ENCODE measurements at places on chromosomes 4 and X.

DNA sequence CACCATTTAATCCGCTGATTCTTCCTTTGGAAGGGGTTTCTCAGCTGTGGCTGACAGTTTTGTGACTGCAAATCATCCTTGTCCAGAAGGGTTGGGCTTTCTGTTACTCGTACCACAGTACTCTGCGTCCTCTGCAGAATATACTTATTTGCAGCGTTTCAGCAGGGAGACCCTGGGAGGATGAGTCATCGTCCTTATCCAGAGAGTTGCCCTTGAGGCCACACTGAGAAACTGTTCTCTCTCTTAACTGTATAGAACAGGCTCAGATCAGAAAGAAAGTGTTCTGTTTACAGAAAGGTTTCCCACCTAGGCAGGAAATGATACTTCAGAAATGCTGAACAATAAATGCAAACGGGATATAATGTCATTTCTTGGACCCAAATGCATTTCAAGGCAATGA, 47.8 kb upstream of the DDX53 start:
- no peak for DNase-seq

GRCh38 chrX:154918060-154918483, 31.9 kb downstream of the F8A1 start:
- DNase-seq = peak; percentile 6

DNA sequence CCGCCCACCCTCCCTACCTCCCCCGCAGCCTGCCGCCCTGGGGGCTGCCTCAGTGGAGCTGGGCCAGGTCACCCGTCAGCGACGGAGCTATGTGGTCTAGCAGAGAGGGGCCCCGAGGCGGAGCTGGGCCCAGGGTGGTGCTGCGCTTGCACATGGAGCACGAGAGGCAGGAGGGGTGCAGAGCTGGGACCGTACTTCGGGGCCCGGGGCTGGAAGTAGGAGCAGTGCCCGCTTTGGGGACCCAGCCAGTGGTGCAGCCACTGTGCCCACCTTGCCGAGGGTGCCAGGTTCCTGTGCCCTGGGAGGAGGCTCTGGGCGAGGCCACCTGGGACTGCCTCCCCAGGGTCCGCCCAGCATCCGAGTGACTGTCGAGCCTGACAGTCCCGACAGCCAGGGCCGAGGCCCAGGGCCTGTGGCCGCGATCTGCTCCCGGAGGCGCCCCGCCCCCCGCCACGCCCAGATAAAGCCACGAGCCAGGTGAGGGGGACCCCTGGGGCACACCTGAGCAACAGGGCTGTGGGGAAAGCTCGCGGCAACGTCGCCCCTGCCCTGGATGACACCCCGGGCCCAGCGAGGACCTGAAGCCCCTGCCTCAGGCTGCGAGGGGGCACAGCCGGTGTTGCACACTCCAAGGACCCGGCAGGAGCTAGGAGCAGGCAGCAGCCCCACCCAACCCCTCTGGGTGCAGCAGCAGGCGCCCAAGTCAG, 117.5 kb downstream of the DNAAF6 start:
- DNase-seq = no peak

DNA sequence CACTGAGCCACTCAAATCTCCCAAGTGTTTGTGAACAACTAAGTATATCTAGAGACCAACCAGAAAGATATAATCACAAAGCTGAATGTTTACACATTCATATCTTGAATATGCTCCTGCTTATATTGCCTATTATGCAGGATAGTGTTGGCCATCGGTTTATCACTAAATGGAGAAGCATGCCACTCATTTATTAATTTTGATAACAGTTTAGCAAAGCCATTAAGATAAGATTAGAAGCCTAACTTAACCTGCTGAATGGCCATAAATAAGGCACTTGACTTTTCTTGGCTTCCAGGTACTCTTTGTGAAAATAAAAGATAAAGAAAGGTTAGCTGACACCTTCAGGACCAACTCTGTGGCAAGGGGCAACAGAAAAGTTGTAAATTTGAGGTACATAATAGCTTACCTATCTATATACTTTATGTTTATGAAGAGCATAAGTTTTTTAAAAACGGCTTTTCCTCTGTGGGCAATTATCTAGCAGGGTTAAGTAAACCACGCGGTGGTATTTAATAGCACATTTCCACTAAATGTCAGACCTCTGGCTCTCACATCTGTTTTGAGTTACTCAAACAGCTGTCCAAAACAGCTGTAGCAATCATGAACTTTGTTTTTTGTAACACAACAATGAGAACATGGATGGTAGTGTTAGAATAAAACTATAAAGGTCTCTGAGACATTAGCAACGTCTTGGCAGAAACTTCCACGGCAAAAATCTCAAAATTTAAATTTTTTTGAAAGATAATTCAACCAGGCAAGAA, 58.8 kb upstream of the FTHL17 start:
- DNase-seq = no peak

DNA sequence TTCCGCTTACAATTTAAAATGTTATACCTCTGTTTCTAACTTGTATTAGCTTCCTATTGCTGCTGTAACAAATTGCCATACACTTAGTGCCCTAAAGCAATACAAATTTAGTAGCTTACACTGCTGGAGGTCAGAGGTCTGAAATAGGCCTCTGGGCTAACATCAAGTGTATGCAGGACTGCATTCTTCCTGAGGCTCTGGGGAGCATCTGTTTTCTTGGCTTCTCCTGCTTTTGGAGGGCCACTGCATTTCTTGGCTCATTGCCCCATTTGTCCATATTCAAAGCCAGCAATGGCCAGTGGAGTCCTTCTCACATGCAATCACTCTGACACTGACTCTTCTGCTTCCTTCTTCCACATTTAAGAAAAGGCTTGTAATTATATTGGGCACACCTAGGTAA, 639.8 kb upstream of the INTU start:
- no peak for DNase-seq

GRCh38 chr4:2220016-2220630, 21.8 kb downstream of the HAUS3 start:
- peak; percentile 81 for DNase-seq

DNA sequence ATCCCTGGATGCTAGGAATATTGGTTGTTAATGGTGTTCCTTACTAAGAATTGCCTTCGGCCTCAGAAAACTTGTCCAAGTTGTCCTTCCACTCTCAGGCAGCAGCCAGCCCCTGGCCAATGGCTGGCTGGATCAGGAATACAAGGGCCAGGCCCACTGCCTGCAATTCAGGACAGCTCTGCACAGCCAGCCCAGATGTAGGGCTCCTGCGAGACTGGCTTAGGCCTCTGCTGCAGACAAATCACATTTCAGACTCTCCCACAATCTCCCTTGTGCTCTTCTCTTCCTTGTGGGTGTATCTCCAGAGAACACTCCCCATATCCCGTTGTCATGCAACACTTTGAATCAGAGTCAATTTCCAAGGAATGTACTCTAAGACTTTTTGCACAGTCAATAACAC, 747.6 kb upstream of the FTHL17 start:
- DNase-seq = no peak

DNA sequence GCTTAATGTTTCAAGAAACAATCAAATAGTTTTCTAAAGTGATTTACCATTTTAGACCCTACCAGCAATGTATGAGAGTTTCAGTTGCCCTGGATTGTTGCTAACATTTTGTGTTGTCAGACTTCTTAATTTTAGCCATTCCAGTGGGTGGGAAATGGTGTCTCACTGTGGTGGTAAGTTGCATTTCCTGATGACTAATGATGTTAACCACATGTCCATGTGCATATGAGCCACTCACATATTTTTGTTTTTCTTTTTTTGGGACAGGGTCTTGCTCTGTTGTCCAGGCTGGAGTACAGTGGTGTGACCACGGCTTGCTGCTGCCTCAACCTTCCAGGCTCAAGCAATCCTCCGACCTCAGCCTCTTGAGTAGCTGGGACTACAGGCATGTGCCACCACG, 48.3 kb downstream of the MED28 start:
- no peak for DNase-seq

DNA sequence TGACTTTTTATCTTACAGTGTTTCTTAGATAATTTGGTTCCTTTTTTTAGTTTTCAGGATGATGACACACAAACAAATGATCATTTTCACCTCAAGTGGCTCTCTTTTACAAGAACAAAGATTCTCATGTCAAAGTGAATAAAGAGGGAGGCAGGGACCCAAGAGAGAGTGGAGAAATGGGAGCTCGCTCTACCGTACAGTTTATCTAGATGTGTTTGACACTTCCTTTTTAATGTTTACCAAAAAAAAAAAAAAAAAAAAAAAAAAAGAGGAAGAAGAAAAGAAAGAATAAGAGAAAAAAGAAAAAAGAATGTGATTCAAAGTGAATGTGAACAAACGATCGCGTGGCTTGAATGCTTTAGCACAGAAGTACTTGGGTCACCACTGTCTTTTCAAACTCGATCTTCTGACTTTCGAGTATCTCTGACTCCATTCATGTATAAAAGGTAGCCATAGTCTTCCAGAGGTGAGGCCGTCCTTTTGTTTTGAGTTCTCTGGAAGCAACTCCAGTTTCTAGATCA, 75.6 kb upstream of the GRXCR1 start:
- DNase-seq = no peak

GRCh38 chrX:134599184-134599914, 58.9 kb downstream of the PLAC1 start:
- DNase-seq = peak; percentile 15

DNA sequence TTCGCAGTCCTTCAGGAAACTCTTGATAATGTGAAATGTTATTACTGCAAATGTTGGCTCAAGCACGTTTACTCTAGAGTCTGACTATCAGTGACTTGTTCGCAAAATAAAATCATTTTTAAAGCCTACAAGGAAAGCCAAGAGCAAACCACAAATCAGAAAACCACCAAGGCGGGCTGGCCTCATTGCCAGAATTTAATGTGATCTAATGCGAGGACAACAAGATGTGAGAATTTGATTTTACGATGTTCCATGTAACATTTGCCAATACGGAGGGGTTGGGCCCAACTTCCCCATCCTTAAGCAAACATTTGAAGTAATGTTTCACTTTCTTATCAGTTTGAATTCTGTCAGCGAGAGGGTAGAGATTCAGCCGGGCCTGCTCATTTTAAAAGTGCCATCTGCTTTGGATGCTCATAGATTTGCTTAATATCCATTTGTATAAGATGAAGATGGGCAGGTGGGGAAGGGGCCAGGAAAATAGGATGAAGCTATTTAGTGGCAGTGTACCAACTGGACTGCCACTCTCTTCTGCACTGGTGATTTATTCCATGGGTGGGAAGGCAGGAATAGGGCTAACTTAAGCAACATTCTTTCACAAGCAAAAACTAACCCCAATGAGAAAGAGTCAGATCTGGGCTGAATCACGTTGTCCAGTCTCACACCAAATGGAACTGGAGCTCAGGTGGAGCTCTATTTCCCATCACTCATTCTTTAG, 225.3 kb downstream of the ANAPC10 start:
- no peak for DNase-seq

DNA sequence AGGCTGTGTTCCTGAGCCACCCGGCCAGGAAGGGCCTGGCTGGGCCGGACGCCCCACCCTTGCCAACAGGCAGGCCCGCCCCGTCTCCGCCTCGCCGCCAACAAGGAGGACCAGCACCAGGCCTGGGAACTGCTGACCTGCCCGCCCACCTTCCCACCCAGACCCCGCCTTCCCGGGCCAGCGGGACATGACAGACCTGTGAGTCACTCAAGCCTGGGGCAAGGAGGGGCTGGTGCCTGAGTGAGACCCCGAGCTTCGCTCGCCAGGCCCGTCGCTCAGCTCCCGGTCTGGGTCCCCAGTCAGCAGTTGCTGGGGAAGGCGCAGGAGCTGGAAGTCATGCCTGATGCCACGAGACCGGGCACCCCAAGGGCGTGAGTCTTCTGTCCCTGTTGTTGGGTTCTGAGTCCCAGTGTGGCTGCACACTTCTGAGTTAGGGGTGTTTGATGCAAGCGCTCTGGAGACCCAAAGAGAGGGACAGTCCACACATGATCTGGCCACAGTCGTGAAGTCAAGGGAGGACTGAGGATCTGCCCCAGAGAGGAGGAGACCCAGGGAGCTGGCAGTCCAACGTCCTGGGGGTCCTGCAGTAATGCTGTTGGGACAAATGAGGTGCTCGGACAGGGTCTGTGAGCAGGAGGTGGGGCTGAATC, at the start of gene DNASE1L1:
TSS of gene DNASE1L1 (minus strand) at position 33 of the 650 bp plus-strand sequence. CDS start 3,686 bp downstream, outside the sequence.
- DNase-seq = no peak

DNA sequence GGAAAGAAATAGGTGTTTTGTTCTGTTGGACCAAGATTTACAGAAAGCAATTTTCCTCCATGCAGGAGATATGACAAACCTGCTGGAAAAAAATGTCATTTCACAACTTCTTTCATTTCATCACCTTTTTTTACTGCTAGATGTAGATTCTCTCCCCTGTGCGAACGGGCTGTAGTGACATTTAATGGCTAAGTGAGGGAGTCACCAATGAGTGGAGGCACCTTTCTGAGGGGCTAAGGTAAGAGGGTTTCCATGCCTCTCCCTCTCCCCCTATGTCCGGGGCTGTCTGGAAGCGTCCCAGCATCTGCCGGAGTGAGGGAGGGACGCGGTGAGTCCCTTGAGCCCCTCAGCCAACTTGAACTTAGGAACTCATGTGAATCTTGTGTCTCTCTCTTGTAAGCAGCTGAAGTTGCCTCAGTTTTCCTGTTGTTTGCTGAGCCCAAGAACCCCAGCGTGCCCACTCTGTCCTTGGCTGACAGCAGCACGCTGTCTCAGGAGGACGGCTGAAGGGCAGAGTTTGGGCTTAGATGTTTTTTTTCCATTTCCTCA, 42.3 kb downstream of the DCTD start:
- DNase-seq = no peak

- no peak for DNase-seq
Observed at GRCh38 chr4:96390404-96390803, 550.5 kb downstream of the PDHA2 start.

- no peak for DNase-seq
Observed at GRCh38 chr4:165201806-165202205, 5.6 kb upstream of the KLHL2 start.

GRCh38 chr4:95213366-95213765, 335.4 kb downstream of the UNC5C start:
- no peak for DNase-seq

DNA sequence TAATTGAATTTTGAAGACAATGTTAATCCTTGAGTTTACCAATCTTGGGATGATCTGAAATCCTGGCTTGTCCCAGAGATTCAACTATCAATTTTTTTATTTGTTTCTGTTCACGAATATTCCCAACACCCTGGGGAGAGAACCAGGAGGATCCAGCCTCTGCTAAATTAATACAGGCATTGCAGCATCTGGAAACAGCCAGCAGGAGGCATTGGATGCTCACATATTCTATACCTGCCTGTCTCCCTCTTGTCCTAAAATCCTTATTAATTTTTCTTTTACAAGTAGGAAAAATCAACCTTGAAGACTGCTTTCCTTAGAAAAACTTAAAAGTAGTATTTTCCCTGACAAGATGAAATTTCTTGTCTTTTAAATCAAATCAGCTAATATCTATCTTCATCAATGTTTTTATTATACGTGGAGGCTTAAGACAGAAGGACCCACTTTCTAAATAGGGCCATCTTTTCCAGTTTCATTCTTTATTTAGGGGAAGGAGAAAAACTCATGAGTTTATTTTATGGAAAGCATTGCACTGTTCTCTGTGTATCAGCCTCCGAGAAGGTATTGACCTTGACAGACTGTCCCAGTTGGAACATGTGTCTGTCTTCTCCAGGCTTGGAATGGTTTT, 102.4 kb downstream of the CLNK start:
- peak; percentile 35 for DNase-seq

- DNase-seq = no peak
Observed at GRCh38 chr4:141686879-141687278, 50.5 kb downstream of the IL15 start.

- DNase-seq = no peak
Observed at GRCh38 chr4:172721659-172722058, 447.0 kb upstream of the GALNT7 start.

GRCh38 chr4:176186671-176187395, 8.6 kb downstream of the SPATA4 start:
- no peak for DNase-seq

- no peak for DNase-seq
Observed at GRCh38 chr4:27057053-27057452, 196.4 kb downstream of the STIM2 start.

- no peak for DNase-seq
Observed at GRCh38 chr4:52241916-52242315, 190.8 kb downstream of the SPATA18 start.
